ENCODE measurements at places on chromosomes 12 and 14.

GRCh38 chr14:32934073-32934880 lies 4.4 kb upstream of the NPAS3 start:
- peak; percentile 11 for ATAC-seq

- no peak for ATAC-seq
These were observed 53.6 kb downstream of the C12orf42 start for GRCh38 chr12:103442182-103442555.

DNA sequence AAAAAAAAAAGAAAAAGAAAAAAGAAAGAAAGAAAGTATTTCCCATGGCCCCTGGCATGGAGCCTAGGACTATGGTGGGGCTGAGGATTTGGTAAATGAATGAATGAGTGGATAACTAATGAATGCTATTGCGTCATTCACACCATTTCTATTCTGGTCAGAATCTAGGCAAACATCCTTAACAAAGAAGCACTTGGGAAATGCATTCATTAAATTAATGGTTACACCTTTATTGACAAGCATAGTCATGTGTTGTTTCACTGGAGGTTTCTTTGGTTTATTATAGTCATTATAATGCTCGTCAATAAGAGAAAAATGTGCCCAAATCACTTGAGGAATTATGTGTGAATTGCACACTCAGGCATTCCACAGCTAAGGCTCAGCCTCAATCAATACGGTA lies 13.6 kb upstream of the AQP2 start:
- no peak for ATAC-seq

GRCh38 chr14:93115821-93116675 lies at the start of gene ITPK1:
TSS of gene ITPK1 (minus strand) at chr14:93115925. CDS start at chr14:93115163, 762 bp downstream.
- ATAC-seq = peak; percentile 70

DNA sequence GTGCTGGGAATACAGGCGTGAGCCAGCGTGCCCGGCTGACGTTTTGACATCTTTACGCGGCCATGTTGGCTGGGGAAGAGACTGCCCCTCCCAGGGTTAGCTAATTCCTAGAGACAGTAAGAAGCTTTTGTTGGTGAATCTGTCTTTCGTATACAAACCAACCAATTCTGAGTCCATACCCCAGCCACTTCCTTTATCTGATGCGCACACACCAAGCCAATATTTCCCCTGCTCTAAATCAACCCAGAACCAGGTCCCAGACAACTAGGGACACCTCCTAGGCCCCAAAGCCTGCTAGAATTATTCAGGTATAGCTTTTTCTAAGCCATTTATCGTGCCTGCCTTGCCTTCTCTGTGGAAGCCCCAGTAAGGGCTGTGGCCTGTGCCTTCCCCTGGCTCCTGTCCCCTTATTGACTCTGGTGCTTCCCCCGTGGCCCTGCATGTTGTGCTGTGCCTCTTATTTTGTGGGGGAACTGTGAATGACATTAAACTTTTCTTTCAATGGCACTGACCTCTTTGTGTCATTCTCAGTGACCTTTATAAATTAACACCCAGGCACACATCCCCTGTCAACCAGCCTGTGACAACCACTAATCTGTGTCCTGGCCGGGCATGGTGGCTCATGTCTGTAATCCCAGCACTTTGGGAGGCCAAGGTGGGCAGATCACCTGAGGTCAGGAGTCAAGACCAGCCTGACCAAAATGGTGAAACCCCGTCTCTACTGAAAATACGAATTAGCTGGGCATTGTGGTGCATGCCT lies 10.7 kb upstream of the EVL start:
- no peak for ATAC-seq

- no peak for ATAC-seq
These were observed 48.9 kb downstream of the C14orf132 start for GRCh38 chr14:96088074-96088473.

GRCh38 chr14:69059658-69060623 lies 80.8 kb upstream of the ACTN1 start:
- no peak for ATAC-seq

DNA sequence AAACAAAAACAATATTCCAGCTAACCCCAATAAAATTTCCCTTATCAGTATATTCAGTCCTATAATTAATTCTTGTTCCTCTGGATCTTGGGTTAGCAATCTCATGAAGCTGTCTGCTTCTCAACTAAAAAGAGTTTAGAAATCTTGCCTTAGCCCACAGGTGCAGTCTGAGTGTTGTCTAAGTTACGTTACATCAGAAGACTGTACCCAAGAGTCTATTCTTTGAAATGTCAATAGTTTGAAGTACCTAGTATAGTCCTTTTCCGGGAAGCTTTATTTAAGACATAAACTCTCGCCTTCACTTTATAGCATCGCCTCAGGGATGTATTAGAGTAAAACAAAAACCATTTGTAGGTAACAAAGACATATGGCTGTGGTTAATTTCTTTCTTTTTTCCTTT lies 465.1 kb downstream of the FUT8 start:
- no peak for ATAC-seq

- ATAC-seq = no peak
These were observed 15.5 kb downstream of the CLSTN3 start for GRCh38 chr12:7145671-7146070.

DNA sequence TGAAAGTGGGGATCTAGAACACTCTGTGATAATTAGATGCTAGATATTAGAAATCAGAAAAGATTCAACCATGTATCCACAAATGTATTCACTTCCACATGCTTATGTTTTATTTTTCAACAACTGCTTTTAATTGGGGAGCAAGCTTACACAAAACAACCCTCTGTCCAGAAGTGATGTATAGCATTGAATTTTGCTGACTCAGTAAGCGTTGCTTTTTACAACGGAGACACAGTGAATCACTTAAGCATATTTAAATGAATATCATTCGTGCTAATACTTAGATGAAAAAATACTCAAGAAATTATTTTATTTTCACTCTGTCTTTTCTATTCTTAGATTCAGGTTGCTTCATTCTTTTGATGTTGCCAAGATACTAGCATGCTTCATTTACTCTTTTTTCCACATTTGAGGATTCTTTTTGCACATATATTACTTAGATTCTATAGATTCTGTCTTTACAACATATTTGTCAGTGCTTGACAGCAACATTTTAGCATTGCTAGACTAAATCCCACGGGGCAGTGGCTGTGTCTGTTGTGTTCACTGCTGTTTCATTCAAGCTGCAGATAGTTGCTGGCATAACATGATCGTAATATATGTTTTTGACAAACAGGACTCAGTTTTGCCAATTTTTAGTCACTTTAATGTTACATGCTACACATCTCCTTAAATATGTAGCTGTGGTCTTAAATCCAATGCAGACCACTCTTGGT lies 1714.4 kb upstream of the SEL1L start:
- no peak for ATAC-seq

- ATAC-seq = no peak
These were observed 819.0 kb downstream of the NRXN3 start for GRCh38 chr14:78989221-78989620.

DNA sequence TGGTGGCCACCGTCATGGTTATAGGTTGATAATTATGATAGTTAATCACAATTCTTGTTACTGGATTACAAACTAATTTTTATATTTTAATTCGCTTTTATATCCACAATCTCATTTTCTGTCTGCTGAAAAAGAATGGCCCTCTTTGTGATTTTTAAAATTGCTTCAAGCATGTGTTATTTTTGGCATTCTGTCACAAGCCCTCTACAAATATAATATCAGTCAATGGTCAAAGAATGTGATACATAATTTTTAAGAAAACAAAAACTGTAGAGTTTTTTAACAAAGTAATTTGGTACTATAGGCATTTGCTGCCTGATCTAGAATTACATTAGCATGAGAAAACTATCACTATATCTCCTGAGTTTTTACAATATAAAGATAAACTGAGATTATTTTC lies 352.0 kb upstream of the TMTC1 start:
- ATAC-seq = no peak

- ATAC-seq = no peak
These were observed 13.5 kb upstream of the IRF2BPL start for GRCh38 chr14:77041881-77042545.

- ATAC-seq = no peak
These were observed 32.6 kb downstream of the USP15 start for GRCh38 chr12:62292761-62293344.

DNA sequence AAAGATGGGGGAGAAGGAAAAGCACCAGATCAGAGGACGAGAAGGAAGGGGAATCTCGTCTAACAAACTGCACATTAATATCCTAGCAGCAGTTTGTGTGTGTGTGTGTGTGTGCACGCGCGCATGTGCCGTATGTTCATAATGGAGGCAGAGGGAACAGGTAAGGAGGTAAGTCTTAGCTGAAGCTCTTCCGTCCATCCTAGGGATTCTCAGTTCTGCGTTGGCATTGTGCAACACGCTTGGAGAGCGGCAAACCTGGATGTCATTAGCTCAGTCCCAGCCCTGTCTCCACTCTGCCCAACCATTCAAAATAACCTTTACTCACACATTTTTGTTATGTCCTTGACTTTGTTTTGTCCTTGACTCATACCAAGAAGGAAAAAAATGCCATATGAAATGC lies 1.6 kb upstream of the C1R start:
- no peak for ATAC-seq

GRCh38 chr14:68937471-68938270 lies 41.4 kb downstream of the ACTN1 start:
- ATAC-seq = peak; percentile 29

- ATAC-seq = no peak
These were observed 4.1 kb downstream of the TUBA1B start for GRCh38 chr12:49126852-49127763.

DNA sequence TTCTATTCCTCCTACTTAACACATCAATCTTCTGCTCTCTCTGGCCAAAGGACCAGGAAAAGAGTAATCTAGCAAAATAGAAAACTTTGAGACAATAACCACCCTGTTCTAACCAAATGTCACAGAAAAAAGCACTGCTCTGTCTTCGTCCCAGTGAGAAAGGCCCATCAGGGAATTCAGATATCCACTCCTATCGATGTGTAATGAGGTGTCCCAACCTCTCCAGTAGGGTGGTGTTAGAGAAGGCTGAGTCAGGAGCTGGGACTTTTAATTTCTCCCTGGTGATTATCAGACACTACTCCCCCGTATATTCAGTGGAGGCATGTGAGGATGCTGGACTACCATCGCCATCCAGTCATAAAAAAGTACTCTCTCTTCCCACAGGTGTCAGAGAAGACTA lies 130.3 kb downstream of the TMTC3 start:
- no peak for ATAC-seq

DNA sequence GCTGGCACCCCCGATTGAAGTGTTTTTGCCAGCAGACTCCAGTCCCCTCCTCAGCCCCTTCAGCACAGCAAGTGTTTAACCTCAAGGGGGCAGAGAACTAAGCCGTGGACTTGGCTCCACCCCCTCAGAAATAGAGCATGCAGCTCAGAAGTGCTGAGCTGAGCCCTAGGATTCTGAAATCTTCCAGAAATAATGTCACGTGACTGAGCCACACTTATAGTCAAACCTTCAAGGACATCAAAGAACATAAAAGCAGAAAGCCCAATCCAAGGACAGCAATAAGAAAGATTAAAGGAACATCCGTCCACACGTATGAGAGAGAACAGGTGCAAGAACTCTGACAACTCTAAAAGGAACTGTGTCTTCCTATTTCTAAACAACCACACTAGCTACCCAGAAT lies 317.7 kb upstream of the LRFN5 start:
- ATAC-seq = no peak

DNA sequence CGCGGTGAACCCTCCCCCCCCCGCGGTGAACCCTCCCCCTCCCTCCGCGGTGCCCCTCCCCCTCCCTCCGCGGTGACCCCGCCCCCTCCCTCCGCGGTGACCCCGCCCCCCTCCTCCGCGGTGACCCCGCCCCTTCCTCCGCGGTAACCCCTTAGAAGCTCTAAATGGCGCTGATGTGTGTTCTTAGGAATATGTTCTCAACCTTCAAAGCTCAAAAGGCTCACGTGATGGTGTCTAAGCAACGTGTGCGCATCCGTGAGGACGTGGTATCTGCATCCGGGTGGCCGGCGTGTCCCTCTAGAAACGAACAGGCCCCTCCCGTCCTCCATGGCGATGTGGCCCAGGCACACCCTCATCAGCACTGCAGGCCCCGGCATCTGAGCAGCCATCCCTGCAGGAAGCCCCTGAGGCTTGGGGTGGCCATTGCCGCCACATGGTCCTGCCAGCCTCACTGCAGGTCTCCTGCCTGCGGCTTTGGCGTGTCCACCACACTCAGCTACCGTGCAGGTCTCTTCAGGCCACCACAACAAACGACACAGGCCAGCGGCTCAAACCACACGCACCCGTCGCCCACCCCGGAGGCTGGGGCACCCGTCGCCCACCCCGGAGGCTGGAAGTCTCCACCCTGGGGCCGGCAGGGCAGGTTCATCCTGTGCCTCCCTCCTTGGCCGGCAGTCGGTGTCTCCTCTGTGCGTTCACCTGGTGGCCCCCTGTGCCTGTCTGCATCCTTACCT lies 14.5 kb upstream of the FBRSL1 start:
- no peak for ATAC-seq

DNA sequence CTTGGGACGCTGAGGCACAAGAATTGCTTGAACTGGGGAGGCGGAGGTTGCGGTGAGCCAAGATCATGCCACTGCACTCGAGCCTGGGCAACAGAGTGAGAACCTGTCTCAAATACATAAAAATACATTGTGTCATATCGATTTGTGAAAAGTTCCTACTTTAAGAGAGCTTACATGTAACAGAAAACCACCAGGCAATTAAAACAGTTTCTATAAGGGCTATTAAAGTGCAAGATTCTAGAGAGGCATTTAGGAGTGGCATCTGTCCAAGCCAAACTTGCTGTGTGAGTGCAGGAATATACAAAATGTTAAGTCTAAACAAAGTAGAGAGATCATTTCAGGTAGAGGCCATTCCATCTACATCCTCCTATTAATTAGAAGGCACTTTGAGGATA lies 1.7 kb upstream of the NEK9 start:
- ATAC-seq = no peak

DNA sequence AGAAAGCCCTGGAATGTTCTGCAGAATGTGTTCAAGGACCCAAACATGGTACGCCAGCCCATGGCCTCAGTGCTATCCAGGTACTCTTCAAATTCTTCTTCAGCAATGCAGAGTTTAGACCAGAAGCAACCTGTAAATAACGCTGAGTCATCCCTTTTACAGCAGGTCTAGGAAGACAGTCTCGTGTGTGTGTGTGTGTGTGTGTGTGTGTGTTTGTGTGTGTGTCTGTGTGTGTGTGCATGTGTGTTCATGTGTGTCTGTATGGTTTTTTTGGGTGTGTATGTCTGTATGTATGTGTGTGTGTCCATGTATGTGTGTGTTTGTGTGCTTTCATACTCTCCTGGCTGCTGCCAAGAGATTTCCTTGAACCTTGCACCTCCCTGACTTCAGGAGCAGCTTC lies 60.1 kb upstream of the RFX4 start:
- no peak for ATAC-seq

- ATAC-seq = no peak
These were observed 236.2 kb downstream of the EGLN3 start for GRCh38 chr14:33714527-33715226.

DNA sequence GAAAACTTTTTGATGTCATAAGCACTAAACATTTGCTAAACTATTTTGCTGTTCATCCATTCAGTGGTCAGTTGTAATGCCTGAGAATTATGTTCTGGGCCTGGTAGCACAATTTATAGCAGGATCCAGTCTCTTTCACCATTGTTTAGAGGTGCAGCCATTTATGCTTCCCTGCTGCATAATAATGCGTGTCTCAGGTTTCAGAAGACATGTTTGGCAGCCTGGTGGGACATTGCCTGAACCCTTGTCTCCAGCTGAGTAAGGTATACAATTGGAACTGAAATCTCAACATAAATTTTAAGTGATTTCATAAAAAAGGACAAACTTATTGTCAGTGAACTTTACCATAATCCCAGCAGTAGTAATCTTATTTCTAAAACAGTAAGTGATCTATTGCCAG lies 94.8 kb downstream of the POLR3B start:
- ATAC-seq = no peak

Measured in motor neuron (in vitro differentiated cells).